ENCODE measurements at places on chromosomes 2 and 18.
A peak's percentile ranks its signal among the peaks of the same experiment; 100 is the strongest.

DNA sequence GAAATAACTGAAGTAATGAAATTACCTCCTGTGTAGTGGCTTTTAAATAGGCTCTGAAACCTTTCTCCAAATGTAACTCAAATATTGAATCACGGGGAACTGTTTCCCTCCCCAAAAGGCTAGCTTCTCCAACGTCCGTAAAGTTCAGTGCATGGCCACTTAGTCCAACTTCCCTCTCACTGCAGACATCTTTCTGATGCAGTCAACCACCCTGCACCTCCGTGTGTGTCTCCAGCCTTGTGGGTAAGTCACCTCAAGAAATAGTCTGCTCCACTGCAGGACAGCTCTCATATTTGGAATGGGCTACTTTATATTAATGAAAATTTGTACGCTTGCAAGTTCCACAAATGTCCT lies 152.5 kb upstream of the CYRIA start:
- DNase-seq: no peak

- no peak for DNase-seq
Observed at GRCh38 chr18:23188068-23188760, 52.9 kb downstream of the CABLES1 start.

DNA sequence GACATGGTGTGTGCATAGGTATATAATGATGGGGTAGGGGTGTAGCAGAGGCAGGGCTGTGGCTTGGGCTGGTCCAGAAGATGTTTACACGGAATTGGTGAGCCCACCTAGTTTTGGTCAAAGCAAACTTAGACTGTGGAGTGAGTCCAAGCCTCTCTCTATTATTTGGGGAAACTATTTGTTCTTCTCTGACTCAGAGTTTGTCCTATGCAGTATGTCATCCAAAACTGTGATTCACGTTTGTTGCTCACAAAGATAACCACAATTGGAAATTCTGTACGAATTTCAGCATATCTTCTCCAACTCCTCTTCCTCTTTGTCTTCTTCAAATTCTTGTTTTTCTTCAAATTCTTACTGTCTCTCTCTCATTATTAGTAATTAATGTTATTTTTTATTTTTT lies 292.9 kb downstream of the XIRP2 start:
- DNase-seq: no peak

- DNase-seq: no peak
Observed at GRCh38 chr18:79495591-79496071, 99.9 kb downstream of the NFATC1 start.

DNA sequence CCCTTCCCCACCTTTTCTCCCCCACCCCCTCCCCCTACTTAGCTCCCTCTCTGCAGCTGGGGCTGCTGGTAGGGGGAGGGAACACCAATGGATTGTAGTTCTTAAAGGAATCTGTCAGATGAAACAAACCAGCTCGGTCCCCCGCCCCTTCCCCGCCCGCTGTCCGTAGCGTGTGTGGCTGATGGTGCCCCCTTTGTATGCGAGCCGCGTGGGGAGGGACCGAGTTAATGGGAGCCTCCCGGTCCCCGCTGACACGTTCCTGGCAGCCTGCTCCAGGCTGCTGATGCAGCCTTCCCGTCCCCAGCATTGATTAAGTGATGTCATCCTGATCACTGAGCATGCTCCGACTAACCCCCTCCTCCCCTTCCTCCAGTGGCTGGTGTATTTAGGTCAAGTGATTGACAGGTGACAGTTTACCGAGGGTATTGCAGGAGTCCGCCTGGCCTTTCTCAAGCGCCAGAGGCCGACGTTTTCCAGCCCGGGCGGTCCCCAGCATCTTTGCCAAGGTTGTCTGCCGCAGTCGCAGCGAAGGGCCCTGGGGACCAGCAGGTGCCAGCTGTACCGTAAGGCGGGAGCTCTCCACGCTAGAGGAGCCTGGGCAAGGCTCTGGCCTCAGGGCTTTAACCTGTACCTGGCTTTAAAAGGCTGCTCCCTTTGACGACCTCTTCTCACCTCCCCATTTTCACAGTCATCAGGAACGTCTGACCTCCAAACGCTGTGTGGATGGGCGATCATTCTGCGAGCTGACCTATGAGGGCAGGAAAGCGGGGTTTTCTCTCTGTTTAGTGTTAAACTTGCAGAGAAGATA lies 1.8 kb downstream of the KIF5C start:
- DNase-seq: peak; percentile 69

GRCh38 chr2:233430081-233430480 lies 75.8 kb downstream of the DGKD start:
- DNase-seq: no peak

GRCh38 chr2:96909611-96910021 lies 39.7 kb upstream of the SEMA4C start:
- DNase-seq: no peak

DNA sequence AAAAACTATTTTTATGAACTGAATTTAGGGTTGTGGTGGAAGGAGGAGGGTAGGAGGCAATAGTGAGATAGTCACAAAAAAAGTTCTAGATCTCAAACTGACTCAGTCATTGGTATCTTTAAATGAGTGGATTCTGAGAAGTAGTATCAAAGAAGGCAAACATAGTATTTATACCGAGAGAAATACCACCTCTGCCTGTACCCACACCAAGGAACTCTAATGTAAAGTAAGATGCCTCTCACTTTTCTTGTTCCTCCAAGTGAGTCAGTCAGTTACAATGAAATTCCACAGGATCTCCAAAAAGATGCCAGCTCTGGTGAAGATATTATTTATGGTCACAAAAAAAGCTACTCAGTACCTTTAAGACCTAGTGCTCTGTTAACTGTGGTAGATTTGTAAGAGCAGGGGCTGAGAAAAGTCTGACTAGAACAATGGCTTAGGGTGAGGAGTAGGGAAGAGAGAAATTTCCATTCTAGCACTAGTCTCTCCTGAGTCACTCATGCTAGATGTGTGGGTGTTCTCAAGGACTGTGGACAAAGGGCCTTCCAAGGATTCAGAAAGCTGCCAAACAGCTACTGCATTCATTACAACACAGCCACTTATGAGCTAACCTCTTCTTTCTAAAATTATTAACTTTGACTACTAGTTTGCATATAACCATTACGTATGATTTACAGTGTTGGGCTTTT lies 36.3 kb downstream of the YWHAQ start:
- DNase-seq: peak; percentile 39

DNA sequence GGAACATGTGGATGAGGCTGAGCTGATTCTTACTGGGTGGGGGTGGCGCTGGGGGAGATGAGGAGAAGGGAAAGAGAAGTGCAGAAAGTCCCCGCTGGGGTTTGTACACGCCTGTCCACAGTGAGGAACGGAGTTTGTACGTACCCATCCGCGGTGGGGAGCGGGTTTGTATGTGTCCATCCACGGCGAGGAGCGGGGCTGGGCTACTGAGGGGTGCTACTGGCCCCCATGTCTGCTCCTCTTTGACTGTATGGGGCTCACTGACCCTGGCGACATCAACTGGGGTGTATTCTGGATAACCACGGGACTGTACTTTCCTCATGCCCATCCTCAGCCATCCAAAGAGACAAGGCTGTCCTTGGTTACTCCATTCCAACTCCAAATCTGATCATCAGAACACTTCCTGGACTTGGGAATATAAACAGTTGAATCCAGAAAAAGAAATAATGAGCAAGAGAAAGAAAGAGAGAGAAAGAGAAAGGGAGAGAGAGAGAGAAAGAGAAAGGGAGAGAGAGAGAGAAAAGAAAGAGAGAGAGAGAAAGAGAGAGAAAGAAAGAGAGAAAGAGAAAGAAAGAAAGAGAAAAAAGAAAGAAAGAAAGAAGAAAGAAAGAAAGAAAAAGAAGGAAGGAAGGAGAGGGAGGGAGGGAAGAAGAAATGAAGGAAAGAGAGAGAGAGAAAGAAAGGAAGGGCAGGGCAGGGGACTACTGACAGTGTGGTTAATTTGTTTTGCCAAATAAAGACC lies 21.0 kb downstream of the MAL start:
- no peak for DNase-seq

DNA sequence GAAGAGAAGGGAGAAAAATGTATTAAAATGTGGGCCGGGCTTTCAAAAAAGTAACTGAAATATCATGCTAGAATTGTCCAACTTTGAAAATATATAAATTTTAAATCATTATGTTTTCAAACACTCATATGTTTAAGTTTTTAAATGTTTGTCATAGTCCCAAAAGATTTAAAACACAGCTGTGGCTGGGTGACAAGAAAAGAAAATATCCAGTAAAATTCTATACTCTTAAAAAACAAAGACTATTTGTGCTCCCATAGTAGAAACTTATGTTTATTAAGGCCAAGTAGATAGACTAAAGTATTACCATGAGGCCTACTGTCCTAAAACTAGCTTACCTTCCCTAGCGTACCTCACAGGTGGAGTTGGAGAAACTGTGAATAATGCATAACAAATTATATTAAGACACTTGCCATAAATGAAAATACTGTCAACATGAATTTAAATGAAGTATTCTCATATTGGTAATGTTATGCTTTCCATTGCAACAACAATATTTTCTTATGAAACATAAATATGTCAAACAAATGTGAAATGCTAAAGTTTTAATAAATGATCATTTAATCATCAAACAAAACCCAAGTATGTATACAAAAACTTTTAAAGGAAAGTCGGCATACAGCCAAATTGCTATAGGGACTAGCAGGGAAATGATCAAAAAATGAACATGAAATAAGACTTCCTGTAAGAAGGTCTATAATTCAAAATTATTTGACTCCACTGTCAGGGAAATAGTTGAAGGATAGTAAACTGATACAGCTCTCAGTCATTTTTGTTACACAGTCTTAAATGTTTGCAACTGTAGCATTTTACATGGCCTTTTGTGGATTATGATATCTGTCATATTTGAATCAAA lies 13.4 kb downstream of the MEIS1 start:
- DNase-seq: no peak

- DNase-seq: no peak
Observed at GRCh38 chr2:72893594-72894319, 6.5 kb downstream of the SPR start.

GRCh38 chr2:71933467-71934319 lies 214.0 kb downstream of the CYP26B1 start:
- no peak for DNase-seq

GRCh38 chr2:7132753-7133152 lies 215.5 kb downstream of the RNF144A start:
- no peak for DNase-seq

- DNase-seq: no peak
Observed at GRCh38 chr2:39920307-39920801, 141.3 kb upstream of the THUMPD2 start.

- DNase-seq: peak; percentile 46
Observed at GRCh38 chr18:49169037-49169521, 218.3 kb upstream of the SMAD7 start.
